ENCODE measurements at places on chromosomes 4 and X. TPM values are rescaled to one million over a fixed set of nuclear protein-coding genes. Genes with fewer than 3 reads are reported as not detected.

Gene ADH4
- not detected for polyA plus RNA-seq

Gene UGT2B17
- polyA plus RNA-seq = not detected

Gene PHF8
- polyA plus RNA-seq = 0.77 TPM

Gene CDKL2
- polyA plus RNA-seq = 30.2 TPM

Gene ESX1
- polyA plus RNA-seq = not detected

Gene EGFL6
- polyA plus RNA-seq = not detected

Gene PDCL2
- not detected for polyA plus RNA-seq

Gene CRMP1
- polyA plus RNA-seq = 165 TPM

Gene MGAT4D
- polyA plus RNA-seq = not detected

Gene NUP54
- polyA plus RNA-seq = 16.9 TPM

Gene AKAP14
- 0.51 TPM for polyA plus RNA-seq

Gene SLC7A11
- polyA plus RNA-seq = 5.0 TPM

Gene OCRL
- 14.5 TPM for polyA plus RNA-seq

Gene EREG
- polyA plus RNA-seq = not detected

Gene SULT1E1
- not detected for polyA plus RNA-seq

Gene MAGED4
- 0.55 TPM for polyA plus RNA-seq

Gene WDR45
- 43.3 TPM for polyA plus RNA-seq

Gene SLC10A7
- 10.6 TPM for polyA plus RNA-seq

Gene PNCK
- 1.4 TPM for polyA plus RNA-seq

Gene UBL4A
- 6.2 TPM for polyA plus RNA-seq

Gene TRIM61
- 3.8 TPM for polyA plus RNA-seq

Gene SOWAHB
- polyA plus RNA-seq = 0.71 TPM

Gene KLHL4
- 48.5 TPM for polyA plus RNA-seq

Gene MSANTD1
- 0.11 TPM for polyA plus RNA-seq

Gene GYG2
- 1.8 TPM for polyA plus RNA-seq

Gene ASMT
- polyA plus RNA-seq = not detected

Gene MAGEA1
- not detected for polyA plus RNA-seq

Gene KCTD8
- polyA plus RNA-seq = 262 TPM

Gene RGN
- 21.0 TPM for polyA plus RNA-seq

Gene CT47B1
- not detected for polyA plus RNA-seq

Gene STPG2
- 0.24 TPM for polyA plus RNA-seq
